Right renal pelvis (tissue), 4 donors: ENCODE measurements at places on chromosomes 6 and 20. TPM values are rescaled to one million over a fixed set of nuclear protein-coding genes. Genes with fewer than 3 reads are reported as not detected.

- no peak for DNase-seq
Measured at GRCh38 chr6:120096696-120097260, 747.2 kb upstream of the MAN1A1 start.

DNA sequence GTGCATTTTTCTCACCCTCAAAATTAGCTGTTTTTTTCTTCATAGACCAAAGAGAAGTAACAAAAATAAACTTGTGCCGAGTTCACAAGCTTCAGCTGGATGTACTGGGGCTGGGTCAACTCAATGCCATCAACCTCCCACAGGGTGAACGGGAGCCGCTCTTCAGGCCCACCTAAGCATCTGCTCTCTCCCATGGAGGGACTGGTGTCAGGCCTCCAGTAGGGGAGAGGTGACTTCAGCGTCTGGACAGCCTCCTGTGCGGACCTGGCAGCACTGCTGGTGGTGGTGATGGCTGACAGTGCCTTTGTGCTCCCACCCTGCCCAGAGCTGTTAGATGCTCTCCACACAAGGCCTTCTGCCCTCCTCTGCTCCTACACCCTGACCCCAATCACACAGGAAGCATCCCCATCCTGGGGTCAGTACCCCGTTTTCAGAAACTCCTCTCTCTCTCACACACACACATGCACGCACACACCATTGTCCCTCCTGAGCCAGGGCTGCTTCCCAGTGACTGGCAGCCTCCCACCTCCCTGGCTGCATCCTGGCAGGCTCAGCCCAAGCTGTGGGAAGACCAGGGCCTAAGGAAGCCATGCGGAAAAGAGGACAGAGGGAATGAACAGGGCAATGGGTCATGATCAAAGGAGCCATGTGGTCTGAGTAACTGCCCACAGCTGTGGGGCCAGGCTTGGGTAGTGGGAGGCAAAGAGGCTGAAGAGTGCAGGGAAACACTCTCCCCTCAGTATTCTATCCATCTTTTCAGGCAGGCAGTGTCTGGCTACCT, 17.7 kb downstream of the CST8 start:
- DNase-seq = no peak

The SCRT2 gene
- 0.04 TPM for polyA plus RNA-seq

DNA sequence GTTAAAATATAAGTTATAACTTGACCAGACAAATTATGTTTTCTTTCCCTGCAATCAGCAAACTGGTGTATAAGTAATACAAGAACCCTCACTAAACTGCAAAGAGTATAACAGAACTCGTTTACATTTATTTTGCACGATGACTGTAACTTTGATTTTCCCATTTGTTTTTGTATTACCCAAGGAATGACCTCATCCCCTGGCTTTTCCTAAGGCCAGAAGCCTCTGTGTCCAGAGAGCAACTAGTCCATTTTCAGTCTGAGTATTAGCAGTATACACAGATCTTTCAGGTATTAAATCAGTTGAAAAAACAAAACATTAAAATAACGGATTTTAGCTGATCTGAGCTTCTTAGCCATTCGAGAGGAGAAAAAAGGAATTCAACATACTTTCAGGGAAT, 17.2 kb downstream of the COL19A1 start:
- no peak for DNase-seq

DNA sequence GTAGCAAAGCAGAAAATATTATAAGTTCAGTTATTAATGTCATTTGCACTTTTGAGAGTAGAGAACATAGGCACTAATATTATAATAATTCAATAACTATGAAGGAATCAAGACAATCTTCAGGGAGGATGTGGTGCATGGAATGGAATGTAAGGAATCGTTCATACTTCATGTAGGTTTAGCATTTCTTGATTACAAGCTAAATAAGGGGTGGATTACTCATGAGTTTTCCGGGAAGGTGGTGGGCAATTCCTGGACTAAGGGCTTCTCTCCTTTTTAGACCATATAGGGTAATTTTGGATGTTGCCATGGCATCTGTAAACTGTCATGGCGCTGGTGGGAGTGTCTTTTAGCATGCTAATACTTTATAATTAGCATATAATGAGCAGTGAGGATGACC, 9.1 kb upstream of the BTNL2 start:
- no peak for DNase-seq

DNA sequence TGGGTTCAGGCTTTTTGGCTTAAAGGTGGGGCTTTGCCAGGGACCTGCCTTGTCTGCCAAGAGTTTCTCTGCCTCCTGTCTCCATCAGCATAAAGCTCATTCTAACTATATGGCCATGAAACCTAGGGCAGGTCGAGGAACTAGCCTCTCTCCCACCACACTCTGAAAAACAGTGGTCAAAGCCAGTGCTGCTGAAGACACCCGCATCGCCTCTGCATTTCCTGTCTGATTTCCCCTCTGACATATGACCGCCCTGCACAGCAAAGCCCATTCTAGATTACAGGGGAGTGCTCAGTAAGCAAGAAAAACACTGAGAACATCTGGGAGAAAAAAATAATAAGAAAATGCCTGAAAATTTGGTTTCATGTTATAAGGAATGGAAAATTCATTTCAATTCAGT, 573.6 kb downstream of the PRKN start:
- no peak for DNase-seq
